ENCODE measurements at places on chromosomes 5 and 9.

- DNase-seq: peak; percentile 21
These were observed 49.9 kb upstream of the JAK2 start for GRCh38 chr9:4935001-4935672.

DNA sequence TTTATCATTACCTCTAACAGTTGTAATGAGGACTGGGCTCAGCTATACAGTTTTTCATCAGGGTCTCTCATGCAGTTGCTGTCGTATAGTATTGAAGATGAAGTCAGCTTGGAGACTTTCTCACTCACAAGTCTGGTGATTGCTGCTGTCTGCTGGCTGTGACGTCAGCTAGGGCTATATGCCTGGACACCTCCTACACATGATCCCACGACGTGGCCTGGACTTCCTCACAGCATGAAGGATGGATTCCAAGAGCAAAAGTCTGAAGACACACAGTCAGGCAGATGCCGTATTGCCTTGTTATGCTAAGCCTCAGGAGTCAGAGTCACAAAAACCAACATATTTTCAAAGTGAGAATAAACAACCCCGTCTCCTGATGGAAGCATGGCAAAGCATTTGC is 193.3 kb downstream of the LURAP1L start:
- no peak for DNase-seq

- DNase-seq: no peak
These were observed 52.2 kb upstream of the ANGPTL2 start for GRCh38 chr9:127174386-127175318.

DNA sequence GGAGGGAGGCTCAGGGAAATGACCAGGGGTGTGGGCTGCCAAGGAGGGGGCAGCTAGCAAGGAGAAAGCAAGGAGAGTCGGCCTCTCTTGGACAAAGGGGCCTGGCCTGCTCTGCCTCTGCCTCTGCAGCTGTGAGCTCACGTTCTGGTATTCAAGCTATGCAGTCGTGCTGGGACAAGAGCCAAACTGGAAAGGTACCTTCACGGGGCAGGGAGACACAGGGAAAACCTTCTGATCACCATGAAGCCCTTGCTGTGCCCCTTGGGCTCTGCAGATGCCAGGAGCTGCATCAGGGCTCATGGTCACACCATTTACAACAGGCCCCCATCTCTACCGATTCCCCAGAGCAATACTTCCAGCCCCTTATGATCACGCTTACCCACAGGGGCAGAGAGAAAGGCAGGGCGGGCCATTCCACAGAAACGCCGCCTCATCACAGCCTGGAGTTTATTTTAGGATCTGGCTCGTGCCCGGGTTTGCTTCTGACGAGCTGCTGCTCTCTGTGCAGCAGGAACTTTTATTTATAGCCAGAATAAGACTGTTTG is 63.2 kb downstream of the PRRT1B start:
- peak; percentile 54 for DNase-seq

GRCh38 chr5:178766936-178767912 is 36.8 kb upstream of the ZNF354A start:
- DNase-seq: no peak

DNA sequence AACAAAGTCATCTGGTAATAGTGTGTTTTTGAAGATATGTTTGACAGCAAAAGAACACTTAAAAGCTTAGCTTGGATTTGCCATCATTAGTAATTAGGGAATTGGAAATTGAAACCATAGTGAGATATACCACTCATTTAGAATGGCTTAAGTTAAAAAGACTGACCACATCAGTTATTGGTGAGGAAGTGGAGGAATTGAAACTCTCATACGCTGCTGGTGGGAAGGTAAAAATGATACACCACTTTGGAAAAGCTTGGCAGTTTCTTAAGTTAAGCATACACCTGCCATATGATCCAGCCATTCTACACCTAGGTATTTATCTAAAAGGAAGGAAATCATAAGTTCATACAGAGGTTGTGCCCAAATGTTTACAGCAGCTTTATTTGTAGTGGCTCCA is 213.2 kb downstream of the TRIO start:
- no peak for DNase-seq

DNA sequence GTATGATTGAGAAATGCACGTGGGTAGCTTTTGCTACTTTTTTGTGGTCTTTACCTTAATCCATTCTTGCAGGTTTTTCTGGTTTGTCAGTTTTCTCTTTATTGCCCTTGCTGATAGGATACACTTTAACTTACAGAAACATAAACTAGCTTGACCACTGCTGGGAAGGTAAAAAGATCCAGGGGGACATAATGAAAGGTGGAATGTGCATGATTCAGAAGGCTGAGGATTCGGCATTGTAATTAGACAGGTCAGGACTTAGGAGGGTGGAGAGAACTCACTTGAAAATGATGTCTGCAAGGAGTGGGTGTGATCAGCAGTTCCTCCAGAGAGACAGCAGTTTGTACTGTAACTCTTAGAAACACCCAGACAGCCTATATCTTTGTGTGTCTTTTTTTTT is 19.8 kb upstream of the TXNDC8 start:
- DNase-seq: peak; percentile 17

- DNase-seq: no peak
These were observed 77.1 kb downstream of the HOMER1 start for GRCh38 chr5:79436821-79437220.

GRCh38 chr9:108224716-108225115 is 631.1 kb downstream of the ACTL7B start:
- no peak for DNase-seq

GRCh38 chr9:479971-480350 is 265.3 kb downstream of the DOCK8 start:
- peak; percentile 78 for DNase-seq

GRCh38 chr9:5265939-5266338 is 34.7 kb downstream of the INSL4 start:
- no peak for DNase-seq

- no peak for DNase-seq
These were observed 53.9 kb upstream of the ORM1 start for GRCh38 chr9:114269023-114269422.

- DNase-seq: no peak
These were observed 525.8 kb downstream of the CTNND2 start for GRCh38 chr5:11378461-11378860.

GRCh38 chr5:103260951-103261350 is 2.4 kb downstream of the MACIR start:
- DNase-seq: no peak

GRCh38 chr5:132506094-132506692 is 15.6 kb upstream of the IRF1 start:
- DNase-seq: no peak

DNA sequence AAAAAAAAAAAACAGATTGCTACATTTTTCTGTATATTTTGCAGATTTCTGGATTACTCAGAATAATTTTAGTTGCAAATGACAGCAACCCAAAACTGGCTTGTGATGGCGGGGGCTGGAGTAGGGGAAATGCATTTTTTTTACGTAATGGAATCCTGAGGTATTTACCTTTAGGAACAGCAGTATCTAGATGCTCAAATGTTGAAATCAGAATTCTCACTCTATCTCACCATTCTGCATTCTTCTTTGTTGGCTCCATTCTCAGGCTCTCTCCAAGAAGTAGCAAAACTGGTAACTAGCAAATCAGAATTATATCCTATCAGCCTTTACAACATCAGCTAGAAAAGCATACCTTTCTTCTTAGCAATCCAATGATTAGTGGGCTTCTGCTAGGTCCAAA is 554.3 kb downstream of the PRELID2 start:
- no peak for DNase-seq

GRCh38 chr5:40547557-40547956 is 132.2 kb upstream of the PTGER4 start:
- DNase-seq: no peak

DNA sequence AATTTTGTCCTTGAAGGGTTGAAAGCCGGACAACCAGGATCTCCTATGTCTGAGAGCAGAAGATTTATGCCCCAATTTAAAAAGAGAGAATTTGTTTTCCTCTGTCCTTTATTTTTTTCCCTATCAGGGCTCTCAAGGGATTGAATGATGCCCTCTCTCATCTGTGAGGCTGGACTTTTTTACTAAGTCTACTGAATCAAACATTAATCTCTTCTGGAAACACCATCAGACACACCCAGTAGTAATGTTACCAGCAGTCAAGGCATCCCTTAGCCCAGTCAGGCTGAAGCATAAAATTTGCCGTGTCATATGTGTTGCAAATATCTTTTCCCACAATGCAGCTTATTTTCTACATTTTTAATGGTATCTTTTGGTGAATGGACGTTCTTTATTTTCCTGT is 1497.9 kb downstream of the MAT2B start:
- DNase-seq: no peak

- no peak for DNase-seq
These were observed 132.9 kb downstream of the PALM2AKAP2 start for GRCh38 chr9:109912726-109913460.

DNA sequence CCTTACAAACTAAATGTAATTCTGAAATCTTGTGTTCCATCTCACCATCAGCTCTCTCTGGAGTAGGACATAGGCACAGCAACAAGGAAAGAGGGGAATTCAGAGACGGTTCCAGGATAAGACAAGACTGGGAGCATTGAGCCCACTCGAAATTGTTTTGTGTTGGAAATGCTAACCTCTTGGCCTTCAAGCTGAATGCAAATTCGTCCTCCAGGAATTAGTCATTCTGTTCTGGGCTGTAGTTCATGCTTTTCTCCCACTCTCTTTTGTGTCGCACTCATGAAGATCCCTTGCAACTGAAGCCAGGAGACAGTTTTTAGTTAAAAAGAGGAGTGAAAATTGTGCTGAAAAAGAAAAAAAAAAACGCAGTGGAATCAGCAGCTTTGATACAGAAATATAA is 121.7 kb upstream of the SEMA6A start:
- no peak for DNase-seq

- DNase-seq: no peak
These were observed 75.2 kb upstream of the FREM1 start for GRCh38 chr9:14985419-14985818.

- no peak for DNase-seq
These were observed 120.6 kb upstream of the SARDH start for GRCh38 chr9:133858771-133859170.

DNA sequence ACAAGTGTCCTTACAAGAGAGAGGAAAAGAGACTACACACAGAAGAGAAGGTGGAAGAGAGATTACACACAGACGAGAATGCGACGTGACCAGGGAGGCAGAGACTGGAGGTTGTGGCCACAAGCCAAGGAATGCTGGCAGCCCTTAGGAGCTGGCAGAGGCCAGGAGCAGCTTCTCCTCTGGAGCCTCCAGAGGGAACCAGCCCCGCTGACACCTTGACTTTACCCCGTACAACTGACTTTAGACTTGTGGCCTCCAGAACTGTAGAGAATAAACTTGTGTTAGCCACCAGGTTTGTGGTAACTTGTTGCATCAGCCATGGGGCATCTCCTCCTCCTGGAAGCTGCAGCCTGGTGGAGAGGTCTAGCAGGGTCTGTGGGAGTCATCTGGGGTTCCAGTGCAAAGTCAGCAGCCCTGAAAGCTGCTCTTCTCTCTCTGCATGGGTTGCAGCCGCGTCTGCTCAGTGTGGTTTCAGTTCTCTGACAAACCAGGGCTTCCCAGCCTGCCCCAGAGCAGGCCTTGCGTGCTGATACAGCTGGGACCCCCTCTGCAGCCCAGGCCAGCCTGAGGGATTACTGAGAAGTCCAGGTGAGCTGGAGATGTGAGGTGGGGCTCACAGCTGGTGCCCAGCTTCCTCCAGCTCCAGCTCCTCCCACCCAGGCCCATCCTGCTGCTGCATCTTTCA is 30.8 kb upstream of the CNOT6 start:
- no peak for DNase-seq
